ENCODE measurements at places on chromosomes 6 and 20.

- peak; percentile 25 for DNase-seq
Observed at GRCh38 chr6:36028877-36029324, 1.3 kb downstream of the MAPK14 start.

DNA sequence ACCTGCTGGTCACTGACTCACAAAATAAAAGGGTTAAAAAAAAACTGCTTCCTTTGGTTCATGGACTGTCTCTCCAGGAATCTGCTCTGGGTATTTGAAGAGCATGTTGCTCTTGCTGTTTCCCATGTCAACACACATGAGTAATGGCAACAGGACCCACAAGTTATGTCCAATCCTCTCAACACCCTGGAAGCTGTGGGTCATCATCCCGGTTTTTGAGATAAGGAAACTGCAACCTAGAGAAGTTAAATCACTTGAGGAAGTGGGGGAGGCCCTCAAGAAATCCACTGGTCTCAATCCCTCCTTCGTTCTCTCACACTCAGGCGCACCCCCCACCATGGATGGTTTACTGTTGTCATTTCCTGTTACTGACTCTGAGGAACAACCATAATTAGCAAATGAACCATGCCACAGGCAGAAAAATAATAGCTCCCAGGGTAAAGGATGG, 12.4 kb downstream of the MAP1LC3A start:
- DNase-seq, result no peak

DNA sequence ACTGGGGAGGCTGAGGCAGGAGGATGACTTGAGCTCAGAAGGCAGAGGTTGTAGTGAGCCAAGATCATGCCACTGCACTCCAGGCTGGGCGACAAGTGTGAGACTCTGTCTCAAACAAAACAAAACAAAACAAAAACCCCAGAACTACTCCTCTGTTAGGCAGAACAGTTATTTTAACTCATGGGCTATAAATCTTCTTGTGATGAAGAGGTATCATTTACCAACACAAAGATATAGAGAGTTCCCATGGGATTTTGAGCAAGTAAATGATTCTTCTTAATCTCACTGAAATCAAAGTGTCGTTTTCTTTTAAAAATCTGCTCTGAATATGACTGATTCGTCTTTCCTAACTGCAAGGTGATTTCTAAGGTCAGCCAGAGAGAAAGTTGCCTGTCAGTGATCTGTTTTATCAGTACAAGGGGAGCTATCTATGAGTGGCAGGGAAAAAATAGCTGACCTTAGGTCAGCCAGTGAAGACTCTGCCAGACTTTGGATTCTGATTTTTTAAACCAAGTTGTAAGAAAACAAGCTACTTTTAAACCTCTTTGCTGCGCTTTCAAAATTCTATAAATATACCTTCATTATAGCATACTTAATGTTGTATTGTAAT, 3.8 kb upstream of the DSP start:
- no peak for DNase-seq

GRCh38 chr6:15504040-15504495, 158.8 kb downstream of the DTNBP1 start:
- no peak for DNase-seq

DNA sequence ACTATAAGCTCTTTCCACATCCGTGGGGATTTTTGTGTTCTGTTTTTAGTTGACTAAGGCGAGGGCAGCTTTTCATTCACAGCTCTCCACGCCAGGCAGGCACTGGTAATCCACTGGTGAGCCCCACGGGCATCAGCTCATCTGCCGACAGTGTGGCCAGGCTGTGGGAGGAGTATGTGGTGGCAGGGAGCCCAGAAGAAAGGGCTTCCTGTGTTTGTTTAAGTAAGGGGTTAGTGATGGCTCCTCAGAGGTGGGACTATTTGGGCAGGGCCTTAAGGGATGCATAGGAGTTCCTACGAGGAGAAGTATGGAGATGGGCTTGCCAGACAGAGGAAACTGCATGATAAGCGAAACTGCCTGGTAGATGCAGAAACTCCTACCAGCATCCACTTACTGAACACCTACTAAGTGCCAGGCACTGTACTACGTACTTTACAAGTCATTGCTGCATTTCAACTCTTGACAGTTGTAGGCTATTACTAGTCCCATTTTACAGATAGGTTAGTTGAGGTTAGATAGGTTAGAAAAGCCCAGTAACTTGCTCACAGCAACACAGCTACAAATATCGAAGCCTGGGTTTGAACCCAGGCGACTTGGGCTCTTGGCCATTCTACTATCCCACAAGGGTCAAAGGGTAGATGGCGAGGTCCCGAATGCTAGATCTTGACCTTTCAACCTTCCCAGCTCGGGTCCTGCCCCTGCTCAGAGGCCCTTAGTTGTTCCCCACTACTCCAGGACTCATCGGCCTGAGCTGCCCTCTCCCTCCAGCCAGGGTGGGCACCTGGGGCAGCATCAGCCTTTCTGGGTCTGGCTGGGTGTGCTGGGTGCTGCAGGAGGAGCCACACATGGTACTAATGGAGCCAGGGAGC, 55.1 kb downstream of the CEBPB start:
- no peak for DNase-seq

GRCh38 chr6:151692216-151692615, 115.3 kb upstream of the ESR1 start:
- DNase-seq, result no peak

DNA sequence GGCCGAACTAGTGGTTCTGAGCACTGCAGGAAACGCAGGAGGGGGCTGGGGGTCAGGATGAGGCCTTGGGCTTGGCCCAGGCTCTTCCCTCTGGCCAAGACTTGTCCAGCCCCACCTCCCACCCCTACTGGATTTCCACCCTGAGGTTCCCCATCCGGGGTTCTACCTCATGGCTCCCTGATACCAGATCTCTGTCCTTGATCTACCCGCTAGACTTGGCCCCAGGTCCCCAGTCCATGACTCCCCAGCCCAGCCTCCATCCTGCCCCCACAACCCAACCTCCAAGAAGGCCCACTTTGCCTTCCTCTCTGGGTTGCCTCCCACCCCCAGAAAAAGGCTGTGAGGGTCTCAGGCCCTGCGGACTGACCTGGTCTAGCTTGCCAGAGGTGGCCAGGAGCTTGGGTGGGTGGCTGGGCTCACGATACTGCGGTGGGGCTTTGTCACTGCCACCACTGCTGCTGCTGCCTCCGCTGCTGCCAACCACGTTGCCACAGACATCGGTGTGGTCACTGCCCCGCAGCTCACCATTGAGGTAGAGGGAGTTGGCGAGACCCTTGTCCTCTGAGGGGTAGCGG, 6.8 kb upstream of the FASTKD5 start:
- no peak for DNase-seq

DNA sequence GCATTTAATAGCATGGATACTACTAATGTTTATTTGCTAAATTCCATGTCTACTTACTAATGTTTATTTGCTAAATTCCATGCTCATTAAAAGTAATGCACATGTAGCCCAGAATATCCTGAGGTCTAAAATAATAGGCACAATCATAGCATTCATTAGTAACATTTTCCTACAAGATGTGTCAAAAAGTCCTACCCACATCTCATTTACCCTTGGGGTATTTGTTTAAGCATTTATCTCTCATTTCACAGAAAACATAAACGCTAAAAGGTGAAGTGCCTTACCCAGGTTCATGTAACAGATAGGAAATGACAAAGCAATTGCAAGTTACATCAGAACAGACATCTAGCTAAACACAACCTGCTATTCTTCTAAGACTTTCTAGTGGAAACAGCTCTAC, 457.1 kb downstream of the HACE1 start:
- DNase-seq, result no peak

DNA sequence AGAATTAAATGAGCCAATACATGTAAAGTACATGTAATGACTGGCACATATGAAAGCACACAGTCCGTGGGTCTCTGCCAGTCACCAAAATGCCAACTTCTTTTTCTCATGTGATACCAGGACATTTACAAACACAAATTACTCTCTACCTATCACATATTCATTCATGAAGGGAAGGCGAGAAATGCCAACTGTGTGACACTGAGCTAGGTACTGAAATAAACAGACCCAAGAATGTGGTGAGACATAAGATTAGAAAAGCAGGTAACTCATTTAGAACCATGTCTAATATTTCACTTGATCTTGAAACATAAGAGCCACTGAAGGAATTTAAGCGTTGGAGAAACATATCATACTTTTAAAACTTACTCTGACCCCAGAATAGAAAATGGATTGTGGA, 41.4 kb downstream of the HBS1L start:
- no peak for DNase-seq

GRCh38 chr20:21125072-21125848, 622 bp upstream of the KIZ start:
- DNase-seq, result no peak

DNA sequence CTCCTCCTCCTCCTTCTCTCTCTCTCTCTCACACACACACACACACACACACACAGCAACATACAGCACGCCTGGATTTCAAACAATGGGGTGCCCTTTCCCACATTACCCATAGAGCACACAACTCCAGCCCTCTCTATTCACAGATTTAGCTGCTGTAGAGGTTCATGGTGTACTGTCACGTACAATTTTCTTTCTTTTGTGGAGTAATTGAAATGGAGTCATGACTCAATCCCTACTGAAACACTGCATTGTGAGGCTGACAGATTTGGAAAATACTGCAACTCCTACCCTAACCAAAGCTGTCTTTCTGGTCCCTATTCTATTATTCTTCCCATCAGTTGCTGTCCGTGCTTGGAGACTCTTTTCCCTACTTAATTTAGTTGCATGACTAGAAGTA, 166.9 kb downstream of the EDN1 start:
- no peak for DNase-seq

DNA sequence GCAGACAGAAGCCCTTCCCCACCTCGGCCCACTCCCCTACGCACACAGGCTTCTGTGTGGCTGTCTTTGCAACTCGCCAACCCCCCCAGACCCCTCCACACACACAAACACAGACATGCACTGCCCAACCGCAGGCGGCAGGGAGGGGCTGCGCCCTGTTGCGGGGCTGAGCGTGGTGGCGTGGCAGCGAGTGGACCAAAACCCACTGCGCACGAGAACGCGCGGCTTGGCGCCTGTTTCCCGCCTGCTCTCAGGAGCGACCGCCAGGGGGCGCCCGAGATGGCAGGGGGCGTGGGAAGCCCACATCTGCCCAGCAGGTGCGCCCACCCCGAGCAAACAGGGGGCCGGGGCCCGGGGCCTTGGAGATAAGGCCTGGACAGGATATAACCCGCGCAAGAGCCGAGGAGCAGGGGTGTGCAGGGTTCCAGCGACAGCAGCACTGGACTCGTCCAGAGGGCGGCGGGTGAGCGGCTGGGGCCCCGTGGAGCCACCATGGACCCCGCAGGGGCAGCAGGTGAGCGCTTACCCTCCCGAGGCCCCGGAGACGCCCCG, at the start of gene RBPJL:
Gene RBPJL (plus strand): TSS at position 410 of the 552 bp plus-strand sequence. CDS start 83 bp downstream, at position 493.
- no peak for DNase-seq

DNA sequence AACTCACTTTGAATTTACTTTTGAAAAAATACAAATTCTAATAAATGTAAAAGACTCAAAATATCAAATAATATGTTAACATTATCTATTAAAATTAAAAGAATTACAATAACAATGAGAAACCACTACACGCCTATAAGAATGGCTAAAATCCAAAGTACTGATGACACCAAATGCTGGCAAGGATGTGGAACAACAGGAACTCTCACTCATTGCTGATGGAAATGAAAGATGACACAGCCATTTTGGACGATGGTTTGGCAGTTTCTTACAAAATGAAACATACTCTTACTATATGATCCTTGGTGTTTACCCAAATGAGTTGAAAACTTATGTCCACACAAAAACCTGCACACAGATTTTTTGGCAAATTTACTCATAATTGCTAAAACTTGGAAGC, 15.6 kb upstream of the STX11 start:
- no peak for DNase-seq

GRCh38 chr6:156852147-156852857, 75.1 kb downstream of the ARID1B start:
- DNase-seq, result no peak

GRCh38 chr6:18101271-18101670, 21.2 kb downstream of the NHLRC1 start:
- DNase-seq, result no peak

- no peak for DNase-seq
Observed at GRCh38 chr20:2602046-2602735, 50.2 kb upstream of the NOP56 start.

GRCh38 chr6:154767003-154767723, 33.9 kb downstream of the SCAF8 start:
- no peak for DNase-seq

DNA sequence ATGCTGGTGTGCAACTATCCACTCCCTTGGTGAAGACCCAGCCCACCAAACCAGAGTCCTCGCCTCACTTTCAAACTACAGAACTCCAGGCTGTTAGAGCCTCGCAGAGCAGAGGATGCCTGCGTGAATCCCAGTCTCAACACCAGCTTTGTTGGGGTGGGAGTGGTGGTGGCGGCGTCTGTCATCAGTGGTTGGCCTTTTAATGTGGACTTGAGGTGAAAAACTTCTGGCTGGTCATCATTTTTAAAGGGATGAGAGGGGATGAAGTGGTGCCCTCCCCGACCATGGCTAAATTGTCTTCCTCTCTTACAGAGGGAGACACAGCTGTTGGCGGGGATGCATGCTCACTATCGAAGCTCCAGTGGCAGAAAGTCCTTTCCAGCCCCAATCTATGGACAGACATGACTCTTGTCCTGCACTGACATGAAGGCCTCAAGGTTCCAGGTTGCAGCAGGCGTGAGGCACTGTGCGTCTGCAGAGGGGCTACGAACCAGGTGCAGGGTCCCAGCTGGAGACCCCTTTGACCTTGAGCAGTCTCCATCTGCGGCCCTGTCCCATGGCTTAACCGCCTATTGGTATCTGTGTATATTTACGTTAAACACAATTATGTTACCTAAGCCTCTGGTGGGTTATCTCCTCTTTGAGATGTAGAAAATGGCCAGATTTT, 54.9 kb downstream of the EZR start:
- DNase-seq, result no peak

DNA sequence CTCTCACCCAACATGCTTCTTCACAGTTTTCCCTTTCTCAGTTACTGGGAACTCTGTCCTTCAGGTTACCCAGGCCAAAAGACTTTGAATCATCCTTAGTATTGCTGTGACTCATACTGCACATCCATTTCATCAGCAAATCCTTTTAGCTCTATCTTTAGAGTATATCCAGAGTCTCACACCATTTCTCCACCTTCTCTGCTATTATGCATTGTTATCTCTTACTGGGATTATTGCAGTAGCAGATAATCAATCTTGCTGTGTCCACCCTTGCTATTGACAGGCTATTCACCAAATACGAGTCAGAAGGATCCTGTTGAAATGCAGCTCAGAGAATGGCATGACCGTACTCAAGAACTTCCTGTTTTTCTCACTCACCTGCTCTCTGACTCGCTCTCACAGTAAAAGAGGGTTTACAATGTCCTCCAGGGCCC, 57.3 kb downstream of the BCKDHB start:
- DNase-seq, result peak; percentile 69

- DNase-seq, result no peak
Observed at GRCh38 chr6:54525731-54526130, 217.5 kb downstream of the TINAG start.

DNA sequence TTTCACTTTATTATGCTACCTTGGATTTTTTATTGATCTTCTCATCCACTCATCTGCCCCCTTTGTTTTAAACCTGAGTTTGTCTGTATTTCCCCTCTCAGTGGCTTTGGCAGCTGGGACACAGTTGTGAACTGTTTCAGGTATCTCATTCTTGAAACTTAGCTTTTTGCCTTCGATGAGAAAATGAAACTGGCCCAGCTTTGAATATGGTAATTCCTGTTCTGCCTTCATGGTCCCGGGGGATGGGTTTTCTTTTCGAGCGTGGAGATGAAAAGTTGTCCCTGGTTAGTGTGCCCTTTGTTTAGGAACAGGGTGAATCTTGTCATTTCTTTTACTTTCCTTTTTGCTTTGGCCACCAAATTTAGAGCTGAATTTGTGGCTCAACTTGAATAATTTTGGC, 25.6 kb downstream of the DHX35 start:
- no peak for DNase-seq

Data from T-helper 1 cell (primary cell).